ENCODE measurements at places on chromosomes 13 and 19.

DNA sequence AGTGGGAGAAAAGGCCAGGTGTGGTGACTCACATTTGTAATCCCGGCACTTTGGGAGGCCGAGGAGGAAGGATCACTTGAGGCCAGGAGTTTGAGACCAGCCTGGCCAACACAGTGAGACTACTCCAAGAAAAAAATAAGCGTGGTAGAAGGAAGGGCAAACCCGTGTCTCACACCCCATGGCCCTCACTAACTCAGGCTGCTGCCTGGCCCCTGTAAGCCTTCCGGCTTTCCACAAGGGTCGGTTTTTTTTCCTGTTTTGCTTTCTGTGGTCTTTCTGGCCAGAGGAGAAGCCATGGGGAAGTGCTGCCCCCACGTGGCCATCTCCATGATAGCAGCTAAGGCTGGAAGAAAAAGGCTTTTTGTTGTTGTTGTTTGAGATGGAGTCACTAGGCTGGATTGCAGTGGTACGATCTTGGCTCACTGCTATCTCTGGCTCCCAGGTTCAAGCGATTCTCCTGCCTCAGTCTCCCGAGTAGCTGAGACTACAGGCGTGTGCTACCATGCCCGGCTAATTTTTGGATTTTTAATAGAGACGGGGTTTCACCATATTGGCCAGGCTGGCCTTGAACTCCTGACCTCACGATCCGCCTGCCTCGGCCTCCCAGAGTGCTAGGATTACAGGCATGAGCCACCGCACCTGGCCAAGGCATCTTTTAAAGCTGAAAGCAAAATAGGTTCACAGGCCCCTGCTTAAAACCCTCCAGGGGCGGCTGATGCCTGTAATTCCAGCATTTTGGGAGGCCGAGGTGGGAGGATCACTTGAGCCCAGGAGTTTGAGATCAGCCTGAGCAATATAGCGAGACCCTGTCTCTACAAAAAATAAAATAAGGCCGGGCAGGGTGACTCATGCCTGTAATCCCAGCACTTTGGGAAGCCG is 7.5 kb upstream of the ARHGEF18 start:
- DNase-seq: peak; percentile 97

DNA sequence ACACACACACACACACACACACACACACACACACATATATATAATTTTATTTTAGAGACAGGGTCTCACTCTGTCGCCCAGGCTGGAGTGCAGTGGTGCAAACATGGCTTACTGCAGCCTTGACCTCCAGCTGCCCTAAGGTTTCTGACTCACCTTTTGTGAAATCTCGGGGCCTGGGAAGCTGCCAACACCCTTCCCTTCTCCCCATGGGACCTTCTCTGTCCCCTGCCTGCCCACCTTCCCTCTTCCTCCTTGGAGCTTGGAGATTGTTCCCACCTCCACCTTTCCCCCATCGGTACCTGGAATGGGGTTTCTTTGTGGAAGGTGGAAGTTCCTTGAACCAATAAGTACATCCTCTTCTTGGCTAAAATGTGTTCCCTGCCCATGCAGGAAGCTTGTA is 6.3 kb downstream of the ARRDC5 start:
- DNase-seq: no peak

DNA sequence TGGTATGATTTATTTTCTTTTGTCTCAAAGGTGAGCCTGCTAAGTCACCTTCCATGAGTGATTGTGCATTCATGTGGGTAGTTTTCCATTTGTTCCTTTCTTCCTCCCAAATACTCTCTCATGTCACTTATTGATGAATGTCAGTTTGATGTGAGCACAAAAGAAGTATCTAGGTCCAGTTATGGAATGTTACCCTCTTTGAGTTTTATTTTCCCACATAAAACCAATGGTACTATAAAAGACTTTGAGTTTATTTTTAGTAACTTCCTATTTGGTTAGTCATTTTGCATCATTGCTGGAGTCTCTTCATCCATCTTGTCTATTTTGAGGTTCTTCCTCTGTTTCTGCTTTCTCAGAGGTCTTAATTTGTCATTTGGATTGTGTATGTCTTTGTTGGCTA is 321.3 kb downstream of the GPC6 start:
- no peak for DNase-seq

GRCh38 chr13:34462843-34463242 is 479.2 kb upstream of the NBEA start:
- DNase-seq: no peak

DNA sequence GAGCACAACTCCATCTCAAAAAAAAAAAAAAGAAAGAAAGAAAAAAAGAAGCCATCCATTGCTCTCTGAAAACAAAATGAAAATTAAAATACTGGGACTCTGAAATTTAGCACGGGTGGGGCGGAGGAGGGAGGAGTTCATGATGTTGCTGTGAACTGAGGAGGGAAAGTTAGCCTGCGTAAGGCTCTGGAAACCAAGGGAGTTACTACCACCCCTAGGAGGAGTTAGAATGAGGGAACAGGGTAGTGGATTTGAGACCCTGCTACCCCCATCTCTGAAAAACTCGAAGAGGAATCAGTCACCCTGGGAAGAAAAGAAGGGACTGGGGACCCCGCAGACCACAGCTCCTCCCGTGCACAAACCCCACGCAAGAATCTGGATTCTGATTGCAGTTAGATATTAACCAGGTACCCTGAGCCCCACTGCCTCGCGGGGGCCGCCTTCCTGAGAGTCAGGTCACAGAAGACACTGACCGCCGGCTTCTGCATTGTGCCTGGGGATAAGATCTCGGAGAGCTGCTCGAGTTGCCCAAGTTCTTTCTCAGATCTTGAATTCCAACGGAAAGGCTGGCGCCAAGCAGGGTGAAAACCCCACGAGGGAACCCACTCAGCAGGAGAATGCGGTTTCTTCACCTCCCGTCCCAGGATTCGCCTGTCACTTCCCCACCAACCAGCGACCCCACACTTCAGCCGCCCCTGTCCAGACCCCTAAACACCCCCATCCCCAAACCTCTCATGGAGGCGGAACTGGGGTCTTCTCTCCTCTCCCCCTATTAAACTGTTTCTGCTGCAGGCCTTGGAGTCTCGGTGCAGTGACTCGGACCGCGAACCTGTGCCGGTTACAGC is 870 bp downstream of the ZNF442 start:
- peak; percentile 20 for DNase-seq

- DNase-seq: no peak
Measured at GRCh38 chr13:56718791-56719190, 421.9 kb upstream of the PRR20A start.

GRCh38 chr13:41546372-41547190 is 89.2 kb downstream of the RGCC start:
- DNase-seq: no peak

GRCh38 chr19:12767666-12768065 is 7.7 kb downstream of the HOOK2 start:
- DNase-seq: no peak

DNA sequence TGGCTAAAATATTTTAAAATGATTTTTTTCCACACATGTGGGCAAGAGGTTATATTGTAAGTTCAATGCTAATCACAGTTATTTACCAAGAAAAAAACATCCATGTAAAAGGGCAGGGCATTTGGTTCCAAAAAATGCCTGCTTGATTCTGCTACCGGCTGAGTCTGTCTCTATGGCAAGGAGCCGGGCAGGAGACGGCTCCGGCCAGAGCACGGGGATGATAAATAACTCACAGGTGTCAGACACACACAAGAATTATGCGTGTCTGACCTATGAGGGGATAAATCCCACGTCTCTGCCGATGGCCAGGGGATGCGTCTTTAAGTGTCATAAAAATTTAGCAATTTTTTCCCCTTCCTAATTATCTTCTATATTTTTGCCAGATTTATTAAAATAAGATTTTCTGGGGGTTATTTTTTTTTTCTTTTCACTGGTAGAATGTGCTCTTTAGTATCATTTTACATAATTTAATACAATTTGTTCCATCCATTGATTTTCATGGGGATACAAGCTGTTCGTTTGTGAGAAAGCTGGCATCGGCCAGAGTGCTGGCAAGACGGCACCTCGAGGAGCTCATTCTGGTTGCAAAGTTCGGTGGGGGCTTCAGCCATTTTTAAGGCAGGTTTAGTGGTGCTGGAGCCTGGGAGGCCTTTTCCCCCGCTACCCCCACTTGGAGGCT is 253.9 kb downstream of the ZNF536 start:
- DNase-seq: no peak

GRCh38 chr13:29508130-29508875 is 87.2 kb downstream of the SLC7A1 start:
- peak; percentile 91 for DNase-seq

DNA sequence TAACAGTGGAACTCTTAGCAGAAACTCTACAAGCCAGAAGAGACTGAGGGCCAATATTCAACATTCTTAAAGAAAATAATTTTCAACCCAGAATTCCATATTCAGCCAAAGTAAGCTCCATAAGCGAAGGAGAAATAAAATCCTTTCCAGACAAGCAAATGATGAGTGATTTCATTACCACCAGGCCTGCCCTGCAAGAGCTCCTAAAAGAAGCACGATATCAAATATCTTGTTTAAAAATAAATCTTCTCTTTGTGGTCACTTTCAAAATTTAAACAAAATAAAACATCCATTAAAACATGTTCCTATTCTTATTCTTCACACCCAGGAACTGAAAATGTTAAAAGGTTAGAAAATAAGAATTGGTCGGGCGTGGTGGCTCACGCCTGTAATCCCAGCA is 13.7 kb downstream of the MICU2 start:
- DNase-seq: no peak

DNA sequence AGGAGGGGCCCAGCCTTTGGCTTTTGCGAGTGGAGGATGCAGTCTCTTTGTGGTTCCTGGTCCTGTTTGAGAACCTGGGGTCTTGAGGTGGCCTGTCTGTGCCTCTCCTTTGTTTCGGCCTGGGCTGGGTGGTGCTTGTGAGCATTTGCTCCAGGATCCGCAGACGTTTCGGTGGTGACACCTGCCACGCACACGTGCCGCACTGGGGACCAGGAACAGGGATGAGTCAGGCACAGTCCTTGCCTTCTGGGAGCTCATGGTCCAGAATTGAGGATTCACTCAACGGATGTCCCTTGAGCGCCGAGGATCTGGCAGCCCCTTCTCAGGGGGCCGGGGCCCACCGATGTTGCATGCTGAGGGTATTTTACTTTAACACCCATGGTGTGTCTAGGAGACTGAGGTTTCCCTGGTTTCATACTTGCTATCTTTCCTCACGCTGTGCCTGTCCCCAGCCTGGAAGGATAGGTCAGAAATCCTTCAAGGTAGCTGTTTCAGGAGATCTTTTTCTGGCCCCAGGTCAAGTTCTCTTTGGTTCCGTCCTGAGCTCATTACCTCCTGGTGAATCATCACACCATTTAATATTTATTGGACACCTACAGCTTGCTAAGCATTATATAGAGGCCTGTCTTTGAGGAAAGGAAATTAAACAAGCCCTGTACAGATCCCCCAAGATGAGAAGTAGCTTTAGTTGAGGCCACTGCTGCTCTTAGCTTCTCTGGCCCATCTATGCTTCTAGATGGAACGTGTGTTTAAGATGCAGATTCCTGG is 5.1 kb downstream of the HDGFL2 start:
- no peak for DNase-seq

DNA sequence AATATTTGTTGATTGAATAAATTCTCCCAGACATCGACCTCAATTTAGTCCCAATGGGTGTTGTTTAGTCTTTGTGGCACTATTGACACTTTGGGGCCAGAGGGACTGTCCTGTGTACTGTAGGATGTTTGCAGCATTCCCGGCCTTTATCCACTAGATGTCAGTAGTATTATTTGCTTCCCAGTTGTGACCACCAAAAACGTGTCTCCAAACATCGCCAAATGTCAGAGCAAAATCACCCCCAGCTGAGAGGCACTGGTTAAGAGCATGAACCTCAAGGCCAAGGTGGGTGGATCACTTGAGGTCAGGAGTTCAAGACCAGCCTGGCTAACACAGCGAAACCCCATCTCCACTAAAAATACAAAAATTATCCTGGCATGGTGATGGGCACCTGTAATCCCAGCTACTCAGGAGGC is 15.4 kb downstream of the NLRP12 start:
- no peak for DNase-seq

- no peak for DNase-seq
Measured at GRCh38 chr19:8127311-8127710, 22.1 kb downstream of the FBN3 start.

DNA sequence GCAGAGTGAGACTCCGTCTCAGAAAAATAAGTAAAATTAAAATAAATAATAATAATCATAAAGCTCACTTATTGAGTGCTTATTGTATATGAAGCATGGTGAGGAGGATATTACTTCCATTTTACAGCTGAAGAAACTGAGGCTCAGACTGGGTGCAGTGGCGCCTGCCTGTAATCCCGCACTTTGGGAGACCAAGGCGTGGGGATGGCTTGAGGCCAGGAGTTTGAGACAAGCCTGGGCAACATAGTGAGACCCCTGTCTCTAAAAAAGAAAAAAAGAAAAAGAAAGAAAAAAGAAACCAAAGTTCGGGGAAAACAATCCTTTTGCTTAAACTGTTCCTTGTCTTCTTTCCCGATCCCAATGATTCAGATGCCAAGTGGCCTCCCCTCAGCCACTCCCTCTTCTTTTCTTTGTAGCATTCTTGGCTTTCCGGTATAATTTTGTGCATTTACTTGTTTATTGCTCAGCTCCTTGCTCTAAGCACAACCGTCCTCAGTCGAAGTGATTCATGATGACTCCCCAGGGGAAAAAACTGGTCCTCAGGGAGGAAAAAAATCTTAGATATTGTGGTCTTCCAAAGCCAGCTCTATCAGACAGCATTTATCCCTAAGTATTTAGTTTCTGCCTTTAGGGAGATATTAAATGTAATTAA is 965 bp upstream of the EIF3G start:
- no peak for DNase-seq

DNA sequence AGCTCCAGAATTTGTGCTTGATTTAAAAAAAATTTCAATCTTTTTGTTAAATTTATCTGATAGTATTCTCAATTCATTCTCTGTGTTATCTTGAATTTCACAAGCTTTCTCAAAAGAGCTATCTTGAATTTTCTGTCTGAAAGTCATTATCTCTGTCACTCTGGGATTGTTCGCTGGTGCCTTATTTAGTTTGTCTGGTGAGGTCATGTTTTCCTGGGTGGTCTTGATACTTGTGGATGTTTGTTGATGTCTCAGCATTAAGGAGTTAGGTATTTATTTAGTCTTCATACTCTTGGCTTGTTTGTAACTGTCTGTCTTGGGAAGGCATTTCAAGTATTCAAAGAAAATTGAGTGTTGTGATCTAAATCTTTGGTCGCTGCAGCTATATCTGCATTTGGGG is 106.3 kb downstream of the TNFSF13B start:
- DNase-seq: no peak

DNA sequence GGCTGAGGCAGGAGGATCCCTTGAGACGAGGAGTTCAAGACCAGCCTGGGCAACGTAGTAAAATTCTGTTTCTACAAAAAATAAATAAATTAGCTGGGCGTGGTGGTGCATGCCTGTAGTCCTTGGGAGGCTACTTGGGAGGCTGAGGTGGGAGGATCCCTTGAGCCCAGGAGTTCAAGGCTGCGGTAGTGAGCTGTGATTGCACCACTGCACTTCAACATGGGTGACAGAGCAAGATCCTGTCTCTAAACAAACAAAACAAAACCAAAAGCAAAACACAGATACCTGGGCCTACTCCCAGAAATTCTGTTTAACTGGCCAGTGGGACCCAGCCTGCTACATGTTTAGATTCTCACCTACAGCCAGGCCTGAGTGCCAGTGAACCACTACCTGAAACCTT is 74.6 kb upstream of the MEDAG start:
- DNase-seq: no peak

GRCh38 chr13:41720839-41721561 is 239.9 kb downstream of the VWA8 start:
- no peak for DNase-seq
